ENCODE measurements at places on chromosomes 3 and 15. TPM values are rescaled to one million over a fixed set of nuclear protein-coding genes. Genes with fewer than 3 reads are reported as not detected.

- no peak overlapping the region for H3K27ac ChIP-seq
- H3K27me3 ChIP-seq, result no peaks in the 10 kb centered on the region
- DNase-seq, result no peak
- H3K36me3 ChIP-seq, result no peaks in the 10 kb centered on the region
These were observed 79.9 kb upstream of the ONECUT1 start for GRCh38 chr15:52870015-52870414.

DNA sequence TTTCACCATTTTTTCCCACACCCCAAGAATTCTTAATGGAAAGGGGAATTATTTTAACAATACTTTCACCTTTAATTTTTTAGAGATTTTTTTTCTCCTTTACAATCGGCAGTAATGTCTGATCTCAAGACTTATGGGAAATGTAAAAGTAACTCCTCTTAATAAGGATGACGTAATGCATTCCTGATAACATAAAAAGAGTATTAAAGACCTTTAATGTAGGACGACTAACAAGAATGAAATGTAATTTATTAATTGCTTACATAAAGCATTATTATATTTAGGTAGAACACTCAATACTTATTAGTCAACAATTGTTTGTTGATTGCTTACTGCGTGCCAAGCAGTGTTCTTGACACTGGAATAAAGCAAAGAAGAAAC is 416.8 kb upstream of the NAALADL2 start:
- H3K4me1 ChIP-seq, result peaks cover 10% of the 10 kb centered on the region
- H3K27me3 ChIP-seq, result peaks cover 22% of the 10 kb centered on the region
- no peaks in the 10 kb centered on the region for H3K36me3 ChIP-seq

DNA sequence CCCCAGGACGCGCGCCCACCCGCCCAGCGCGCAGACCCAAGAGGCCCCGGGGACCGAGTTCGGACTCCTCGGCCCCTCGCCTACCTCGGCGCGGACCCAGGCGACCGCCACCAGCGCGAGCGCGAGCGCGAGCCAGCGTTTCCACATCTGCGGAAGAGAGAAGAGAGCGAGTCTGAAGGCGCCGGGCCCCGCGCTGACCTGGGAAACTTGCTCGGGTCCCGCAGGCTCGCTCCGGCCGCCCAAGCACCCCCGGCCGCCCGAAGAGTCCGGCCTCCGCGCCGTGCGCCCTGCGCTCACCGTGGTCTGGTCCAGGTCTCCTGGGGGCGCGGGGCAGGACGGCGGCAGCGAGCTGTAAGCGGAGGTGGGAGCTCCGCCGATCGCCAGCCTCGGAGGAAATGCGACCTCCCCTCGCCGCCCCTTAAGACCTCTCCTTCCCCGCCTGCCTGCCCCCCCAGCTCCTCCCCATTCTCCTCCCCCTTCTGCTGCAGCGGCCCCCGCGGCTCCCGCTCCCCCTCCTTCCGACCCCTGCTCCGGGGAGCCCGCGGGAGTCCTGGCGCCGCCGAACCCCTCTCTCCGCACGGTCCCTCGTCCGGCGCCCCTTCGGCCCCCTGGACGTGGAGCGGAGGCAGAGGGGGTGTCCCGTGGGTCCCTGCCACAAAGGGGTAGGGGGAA is at the start of gene FSTL1:
TSS of gene FSTL1 (minus strand) at position 393 of the 672 bp plus-strand sequence. CDS start at position 147, 246 bp downstream.
- H3K36me3 ChIP-seq, result peaks cover 1% of the 10 kb centered on the region
- peak; percentile 8 for DNase-seq
- H3K27ac ChIP-seq, result no peak within 1 kb of the TSS
- H3K4me1 ChIP-seq, result peaks cover 10% of the 10 kb centered on the region
- H3K27me3 ChIP-seq, result peaks cover 60% of the 10 kb centered on the region

GRCh38 chr3:15859507-15860013 is 61.8 kb upstream of the ANKRD28 start:
- peak; percentile 76 for DNase-seq
- H3K27ac ChIP-seq, result peak overlapping the region; percentile 98
- H3K36me3 ChIP-seq, result peaks cover 11% of the 10 kb centered on the region
- peaks cover 36% of the 10 kb centered on the region for H3K4me1 ChIP-seq

GRCh38 chr15:94387849-94388441 is 156.6 kb downstream of the MCTP2 start:
- no peaks in the 10 kb centered on the region for H3K27me3 ChIP-seq
- peaks cover 25% of the 10 kb centered on the region for H3K4me1 ChIP-seq
- H3K4me3 ChIP-seq, result no peak overlapping the region
- peak overlapping the region; percentile 80 for H3K27ac ChIP-seq

DNA sequence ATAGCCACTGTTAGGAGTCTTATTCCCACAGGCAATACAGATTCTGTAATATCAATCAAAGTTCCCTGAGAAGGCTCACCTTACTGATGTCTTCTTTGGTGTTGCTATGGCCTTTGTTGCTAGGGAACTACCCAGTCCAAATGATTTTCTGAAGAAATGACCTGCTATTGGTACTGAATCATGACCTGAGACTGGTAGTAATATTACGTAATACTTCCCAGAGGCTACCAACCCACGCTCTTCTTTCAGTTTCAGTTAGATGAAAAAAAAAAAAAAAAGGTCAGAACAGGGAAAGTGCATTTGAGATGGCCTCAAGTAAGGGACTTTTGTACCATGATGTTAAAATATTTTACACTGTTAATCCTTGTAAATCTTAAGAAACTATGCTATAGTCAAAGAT is 1092.5 kb upstream of the EPHA6 start:
- no peaks in the 10 kb centered on the region for H3K4me1 ChIP-seq
- no peak for DNase-seq
- H3K27ac ChIP-seq, result no peak overlapping the region
- H3K36me3 ChIP-seq, result no peaks in the 10 kb centered on the region
- H3K4me3 ChIP-seq, result no peak overlapping the region

DNA sequence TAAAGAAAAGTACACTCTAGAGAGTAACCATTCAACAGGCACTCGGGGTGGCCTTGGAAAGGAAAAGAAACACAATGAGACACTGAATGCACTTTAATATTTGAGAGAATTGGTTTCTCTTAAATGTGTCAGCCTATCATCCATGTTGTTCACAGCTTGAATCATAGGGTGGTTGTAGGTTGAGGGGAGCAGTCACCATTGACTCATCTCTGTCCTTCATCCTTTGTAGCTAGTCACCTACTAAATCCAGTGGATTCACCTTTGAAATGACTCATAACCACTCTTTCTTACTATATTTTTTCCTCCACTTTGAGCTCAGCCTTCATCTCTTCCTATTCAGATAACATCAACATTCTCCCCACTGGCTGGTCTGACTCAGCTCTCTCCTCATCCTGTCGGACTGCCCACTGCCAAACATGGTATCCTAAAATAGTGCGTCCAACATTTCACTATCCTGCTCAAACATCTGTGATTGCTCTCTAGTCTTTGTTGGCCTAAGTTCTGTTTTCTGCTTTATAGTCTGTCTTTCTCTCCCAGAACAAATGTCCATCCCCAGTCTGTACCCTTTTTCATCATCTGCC is 182.7 kb upstream of the GADL1 start:
- no peak overlapping the region for H3K27ac ChIP-seq
- peak; percentile 29 for DNase-seq
- H3K36me3 ChIP-seq, result no peaks in the 10 kb centered on the region
- peaks cover 17% of the 10 kb centered on the region for H3K4me1 ChIP-seq

- DNase-seq, result no peak
- H3K27ac ChIP-seq, result no peak overlapping the region
These were observed 32.2 kb upstream of the TAMM41 start for GRCh38 chr3:11878837-11879236.

DNA sequence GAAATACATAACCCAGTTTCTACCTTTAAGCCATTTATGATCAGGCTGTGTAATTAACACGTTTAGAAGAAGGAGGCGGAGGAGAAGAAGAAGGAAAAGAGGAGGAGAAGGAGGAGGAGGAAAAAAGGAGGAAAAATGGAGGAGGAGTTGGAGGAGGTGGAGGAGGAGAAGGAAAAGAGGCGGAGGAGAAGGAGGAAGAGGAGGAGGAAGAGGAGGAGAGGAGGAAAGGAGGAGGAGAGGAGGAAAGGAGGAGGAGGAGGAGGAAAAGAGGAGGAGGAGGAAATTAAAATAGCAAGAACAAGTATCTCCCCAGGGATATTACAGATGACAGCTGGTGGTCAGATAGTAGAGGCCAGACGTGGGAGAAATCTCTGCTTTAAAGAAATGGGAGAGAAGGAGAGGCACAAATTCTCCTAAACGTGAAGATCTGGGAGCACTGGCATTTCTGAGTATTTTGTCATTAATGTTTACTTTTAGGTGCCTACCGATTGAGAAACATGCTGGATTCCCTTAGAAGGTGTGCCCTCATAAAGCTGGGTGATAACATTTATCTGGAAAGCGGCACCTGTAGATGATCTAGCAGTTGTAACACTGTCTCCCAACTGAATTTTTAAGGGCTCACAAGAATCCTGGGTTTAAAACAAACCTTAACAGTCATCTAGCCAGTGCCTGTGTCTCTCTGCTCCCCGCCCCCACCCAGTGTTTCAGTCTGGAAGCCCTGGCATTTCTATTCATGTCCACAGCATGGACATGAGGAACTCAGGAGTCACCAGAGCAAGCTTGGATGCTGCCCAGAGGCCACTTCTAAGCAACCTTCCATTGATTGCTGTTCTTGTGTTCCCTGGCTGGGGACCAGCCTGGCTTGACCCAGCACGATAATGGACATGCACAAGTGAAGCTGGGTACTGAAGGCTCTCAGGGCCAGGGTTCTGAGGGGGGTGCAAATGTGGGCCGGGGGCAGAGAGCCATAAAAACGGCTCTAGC is 75.2 kb downstream of the CHRNA7 start:
- H3K4me1 ChIP-seq, result peaks cover 9% of the 10 kb centered on the region
- DNase-seq, result no peak
- no peaks in the 10 kb centered on the region for H3K36me3 ChIP-seq
- H3K27me3 ChIP-seq, result peaks cover 19% of the 10 kb centered on the region

GRCh38 chr3:63034101-63034500 is 158.9 kb upstream of the CADPS start:
- H3K27me3 ChIP-seq, result no peaks in the 10 kb centered on the region
- no peaks in the 10 kb centered on the region for H3K36me3 ChIP-seq
- no peak overlapping the region for H3K4me3 ChIP-seq

GRCh38 chr3:186599142-186599784 is 13.6 kb upstream of the AHSG start:
- no peaks in the 10 kb centered on the region for H3K36me3 ChIP-seq
- H3K4me1 ChIP-seq, result no peaks in the 10 kb centered on the region
- no peak for DNase-seq
- H3K27me3 ChIP-seq, result no peaks in the 10 kb centered on the region

- DNase-seq, result no peak
- no peaks in the 10 kb centered on the region for H3K27me3 ChIP-seq
- H3K4me1 ChIP-seq, result no peaks in the 10 kb centered on the region
- H3K4me3 ChIP-seq, result no peak overlapping the region
- H3K36me3 ChIP-seq, result no peaks in the 10 kb centered on the region
- H3K27ac ChIP-seq, result no peak overlapping the region
These were observed 53.3 kb downstream of the MEIS2 start for GRCh38 chr15:37046876-37047614.

DNA sequence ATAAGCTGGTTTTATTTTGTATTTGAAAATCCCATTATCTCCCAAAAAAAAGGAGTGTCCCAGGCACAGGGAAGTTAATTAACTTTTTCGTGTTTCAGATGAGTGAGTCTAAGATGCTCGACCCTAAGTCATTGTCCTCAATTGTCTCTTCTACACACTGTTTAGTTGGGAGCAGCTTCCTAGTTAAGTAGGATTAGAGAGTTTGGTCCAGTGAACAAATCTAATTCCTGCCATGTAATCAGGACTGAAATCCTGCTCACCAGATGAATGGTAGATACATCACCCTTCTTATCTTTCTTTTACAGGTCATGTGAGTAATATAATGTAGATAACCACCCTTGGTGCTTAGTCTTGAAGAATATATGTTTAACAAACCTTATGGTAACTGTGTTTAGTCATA is 228.9 kb upstream of the MANF start:
- no peaks in the 10 kb centered on the region for H3K27me3 ChIP-seq
- DNase-seq, result no peak
- no peak overlapping the region for H3K4me3 ChIP-seq
- no peaks in the 10 kb centered on the region for H3K4me1 ChIP-seq

- H3K36me3 ChIP-seq, result no peaks in the 10 kb centered on the region
- no peak overlapping the region for H3K4me3 ChIP-seq
- DNase-seq, result no peak
- H3K27ac ChIP-seq, result no peak overlapping the region
- peaks cover 63% of the 10 kb centered on the region for H3K27me3 ChIP-seq
These were observed 147.9 kb upstream of the THBS1 start for GRCh38 chr15:39432912-39433348.

- DNase-seq, result no peak
- no peak overlapping the region for H3K4me3 ChIP-seq
- no peaks in the 10 kb centered on the region for H3K27me3 ChIP-seq
These were observed 33.2 kb downstream of the ZDHHC19 start for GRCh38 chr3:196177967-196178366.

- H3K36me3 ChIP-seq, result no peaks in the 10 kb centered on the region
- no peak overlapping the region for H3K27ac ChIP-seq
- peaks cover 33% of the 10 kb centered on the region for H3K27me3 ChIP-seq
- no peaks in the 10 kb centered on the region for H3K4me1 ChIP-seq
- no peak overlapping the region for H3K4me3 ChIP-seq
These were observed 63.7 kb downstream of the SPRED1 start for GRCh38 chr15:38316311-38316710.

DNA sequence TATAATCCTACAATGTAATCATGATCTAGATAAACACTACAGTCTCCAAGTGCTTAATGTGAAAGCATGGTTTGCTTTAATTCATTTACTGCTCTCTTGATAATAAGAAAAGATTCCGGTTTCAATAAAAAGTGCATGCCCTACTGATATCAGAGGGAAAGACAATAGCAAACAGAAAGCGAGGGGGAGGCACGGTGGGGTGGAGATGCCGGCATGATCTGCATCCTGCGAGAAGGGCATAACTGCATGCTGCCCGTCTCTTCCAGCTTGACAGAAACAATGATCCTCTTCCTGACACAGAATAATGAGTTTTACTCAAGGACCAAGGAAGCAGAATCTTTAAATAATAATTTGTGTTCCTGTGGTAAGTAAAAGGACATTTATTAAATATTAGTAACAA is 51.7 kb downstream of the GOLIM4 start:
- no peaks in the 10 kb centered on the region for H3K27me3 ChIP-seq
- DNase-seq, result no peak
- no peak overlapping the region for H3K4me3 ChIP-seq
- no peaks in the 10 kb centered on the region for H3K4me1 ChIP-seq
- H3K36me3 ChIP-seq, result no peaks in the 10 kb centered on the region

DNA sequence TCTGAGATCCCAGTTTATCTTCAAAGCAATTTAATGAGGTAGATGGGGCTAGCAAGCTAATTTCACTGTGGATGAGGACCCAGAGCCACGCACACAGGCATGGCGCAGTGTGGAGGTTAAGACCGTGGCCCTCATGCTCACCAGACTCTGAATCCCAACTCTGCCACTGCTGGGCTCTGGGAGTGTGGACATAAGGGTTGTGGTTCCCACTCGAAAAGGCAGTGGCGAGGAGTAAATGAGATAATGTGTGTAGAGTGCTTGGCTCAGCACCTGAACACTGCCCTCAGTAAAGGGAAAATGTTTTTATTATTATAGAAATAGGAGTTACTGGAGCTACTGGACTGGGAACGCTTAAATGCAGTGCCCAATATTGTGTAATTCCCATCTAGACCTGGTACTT is 243.5 kb upstream of the TPM1 start:
- no peaks in the 10 kb centered on the region for H3K4me1 ChIP-seq
- H3K27me3 ChIP-seq, result peaks cover 13% of the 10 kb centered on the region

- no peaks in the 10 kb centered on the region for H3K36me3 ChIP-seq
- H3K27ac ChIP-seq, result no peak overlapping the region
- peaks cover 2% of the 10 kb centered on the region for H3K4me1 ChIP-seq
- H3K27me3 ChIP-seq, result no peaks in the 10 kb centered on the region
- no peak overlapping the region for H3K4me3 ChIP-seq
These were observed 217.8 kb upstream of the EOMES start for GRCh38 chr3:27939940-27940339.

Gene FAM107A
- not detected for total RNA-seq

Gene TOP2B
- 117 TPM for total RNA-seq

Gene FANCD2
- total RNA-seq, result 61.2 TPM

Gene H1-8
- total RNA-seq, result not detected

Gene ITGA11
- total RNA-seq, result 1.1 TPM

Gene SERPINI2
- not detected for total RNA-seq

Gene GCSAM
- total RNA-seq, result 9.3 TPM

Gene TRA2B
- 284 TPM for total RNA-seq
